ENCODE measurements at places on chromosomes 13 and 19.

GRCh38 chr19:48934837-48935236 lies 1.3 kb downstream of the DHDH start:
- no peak for DNase-seq

- no peak for DNase-seq
Measured at GRCh38 chr13:39945226-39945625, 289.8 kb downstream of the COG6 start.

GRCh38 chr13:91132381-91132780 lies 215.1 kb upstream of the MIR17HG start:
- DNase-seq, result no peak

DNA sequence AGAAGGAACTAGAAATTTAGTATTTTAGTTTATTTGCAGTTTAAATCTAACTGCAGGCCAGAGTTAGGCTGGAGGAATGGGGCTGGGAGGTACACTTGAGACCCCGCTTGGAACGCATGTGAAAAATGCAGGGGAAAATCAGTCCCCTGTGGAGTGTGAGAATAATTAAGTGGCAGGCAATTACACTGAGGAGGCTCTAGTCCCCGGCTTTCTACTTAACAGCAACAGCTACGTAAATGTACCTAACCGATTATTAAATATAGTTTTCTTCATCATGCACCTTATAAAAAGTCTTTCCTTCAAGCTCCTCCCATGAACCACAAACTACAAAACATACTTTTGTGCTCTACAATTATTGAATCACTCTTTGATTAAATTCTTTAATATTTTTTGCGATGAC lies 804 bp downstream of the ZNF708 start:
- DNase-seq, result no peak

Data from effector memory CD4-positive, alpha-beta T cell (primary cell).